Activated T-helper 1 cell treated with anti-CD3 and anti-CD28 coated beads, Interleukin-2, amount 50 U/mL, for 16 hours (primary cell): ENCODE measurements at places on chromosomes 2 and 18.

DNA sequence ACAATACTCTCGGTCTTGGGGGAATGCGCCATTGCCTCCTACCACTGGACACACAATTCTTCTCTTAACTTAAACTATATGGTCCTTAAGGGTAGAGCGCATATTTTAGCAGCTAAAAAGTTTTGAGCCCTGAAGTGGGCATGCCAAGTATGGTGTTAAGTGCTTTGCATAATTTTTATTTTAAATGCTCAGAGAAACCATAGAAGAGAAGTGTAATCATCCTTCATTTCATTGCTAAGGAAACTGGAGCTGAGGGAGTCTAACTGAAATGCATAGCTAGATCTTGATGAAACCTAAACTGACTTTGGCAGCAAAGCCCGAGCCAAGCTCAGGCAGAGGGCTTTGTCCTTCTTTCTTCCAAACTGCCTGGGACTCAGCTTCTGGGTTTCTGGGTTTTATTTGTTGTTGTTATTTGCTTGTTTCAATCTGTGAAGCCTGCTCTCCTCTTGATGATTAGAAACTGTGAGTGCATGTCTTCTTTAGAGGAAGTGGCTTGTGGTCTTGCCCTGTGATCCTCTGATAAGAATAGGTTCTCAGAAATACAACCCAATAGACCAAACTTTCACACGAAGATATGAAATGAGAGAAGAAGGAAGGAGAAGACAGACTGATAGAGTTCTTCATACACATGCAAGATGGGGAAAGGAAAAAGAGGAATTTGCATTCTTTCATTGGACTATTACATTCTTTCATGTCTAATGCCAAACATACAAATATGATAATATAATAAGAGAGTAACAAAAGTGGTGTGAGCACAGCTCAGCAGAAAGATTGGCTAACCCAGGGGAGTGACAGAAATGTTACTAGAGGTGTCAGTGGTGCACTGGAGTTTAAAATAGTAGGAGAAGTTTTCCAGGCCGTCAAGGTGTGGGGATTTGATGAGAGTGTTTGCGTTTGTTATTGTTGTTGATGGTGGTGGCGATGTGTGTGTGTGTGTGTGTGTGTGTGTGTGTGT, 7.5 kb upstream of the RNF144A start:
- no peak for DNase-seq

DNA sequence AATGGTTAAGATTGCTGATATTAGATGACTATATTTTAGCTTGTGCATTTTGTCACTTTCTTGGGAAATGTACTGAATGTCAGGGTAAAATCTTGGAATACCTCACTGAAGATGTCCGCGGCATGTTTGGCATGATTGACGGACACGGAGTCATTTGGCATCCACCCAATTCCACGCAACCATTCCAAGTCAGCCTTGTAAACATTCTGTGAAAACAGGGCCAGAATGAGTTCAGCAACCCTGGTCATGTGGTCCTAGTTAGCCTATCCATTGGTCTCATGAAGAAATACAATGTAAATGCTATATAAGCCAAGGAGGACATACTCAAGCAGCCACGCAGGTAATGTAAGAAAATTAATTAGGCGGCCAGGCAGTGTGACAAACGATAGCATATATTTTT, 159.5 kb downstream of the RIF1 start:
- DNase-seq: no peak

DNA sequence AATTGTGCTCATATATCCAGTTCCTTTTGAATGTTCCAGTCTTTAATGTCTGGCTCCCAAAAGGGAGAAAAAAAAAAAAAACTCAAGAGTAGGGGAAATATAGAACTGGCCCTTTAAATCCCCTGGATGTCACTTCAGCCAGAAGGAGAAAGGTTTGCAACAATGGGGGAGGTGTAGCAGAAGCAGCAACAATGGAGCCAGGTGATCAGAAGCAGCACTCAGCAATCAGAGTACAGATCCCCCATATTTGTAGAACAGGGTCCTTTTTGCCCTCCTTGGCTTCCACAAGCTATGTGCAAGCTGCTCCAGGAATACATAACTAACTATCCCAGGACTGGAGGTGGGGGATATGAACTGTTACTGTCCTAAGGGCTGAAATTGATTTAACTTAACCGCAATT, 25.8 kb upstream of the ZNF397 start:
- no peak for DNase-seq

- no peak for DNase-seq
Measured at GRCh38 chr2:60529785-60530627, 23.4 kb downstream of the BCL11A start.

- DNase-seq: no peak
Measured at GRCh38 chr2:37619959-37620300, 51.5 kb downstream of the CDC42EP3 start.

GRCh38 chr2:230178546-230179485, 41.0 kb downstream of the SP110 start:
- DNase-seq: no peak

DNA sequence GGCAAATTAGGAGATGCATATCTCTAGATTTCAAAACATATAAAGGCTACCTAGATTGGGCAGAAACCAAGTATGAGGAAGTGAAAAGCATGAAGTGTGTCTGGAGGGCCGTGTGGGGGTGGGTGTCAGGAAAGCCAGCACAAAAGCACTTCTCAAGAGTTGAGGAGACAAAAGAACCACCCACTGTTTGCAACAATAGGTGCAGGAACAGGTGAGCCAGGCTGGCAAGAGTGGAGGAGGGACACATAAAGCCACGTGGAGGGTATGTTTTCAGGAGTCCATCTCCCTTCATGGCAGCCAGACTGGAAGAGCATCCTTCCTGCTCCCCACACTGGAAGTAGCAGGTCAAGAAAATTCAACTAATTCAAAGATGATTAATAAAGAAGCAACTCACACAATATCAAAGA, 96.4 kb downstream of the CERS6 start:
- no peak for DNase-seq

DNA sequence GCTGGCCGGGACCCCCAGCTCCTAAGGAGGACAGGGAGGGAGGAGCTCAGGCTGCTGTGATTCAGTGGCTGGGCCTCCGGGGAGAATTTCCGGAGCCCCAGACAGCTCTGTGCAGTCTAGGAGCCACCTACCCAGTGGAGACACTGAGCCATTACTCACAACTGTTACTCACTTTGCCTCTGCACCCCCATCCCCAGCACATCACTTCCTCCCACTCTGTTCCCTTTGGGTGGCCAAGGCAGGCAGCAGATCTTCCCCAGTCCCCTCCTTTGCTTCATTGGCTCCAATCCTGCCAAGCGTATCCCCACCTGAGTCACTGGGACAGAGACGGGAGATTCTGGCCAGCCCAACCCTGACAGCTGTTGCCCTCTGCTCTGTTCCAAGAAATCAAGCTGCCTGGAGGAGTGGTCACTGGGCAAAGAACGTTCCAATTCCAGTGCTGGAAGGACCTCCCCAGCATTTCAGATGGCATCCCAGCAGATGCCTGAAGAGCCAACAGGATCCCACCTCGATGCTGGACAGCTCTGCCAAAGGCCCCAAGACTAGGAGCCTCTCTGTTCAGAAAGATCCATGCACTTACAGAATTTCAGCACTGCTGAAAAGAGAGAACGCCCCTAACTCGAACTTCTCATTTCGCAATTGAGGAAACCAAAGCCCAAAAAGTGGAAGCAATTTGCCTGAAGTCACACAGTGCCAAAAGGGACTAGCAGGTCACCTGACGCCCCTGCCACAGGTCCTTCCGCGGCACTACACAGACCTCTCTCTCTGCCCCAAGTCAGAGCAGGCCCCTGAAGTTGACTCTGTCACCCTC, 68.3 kb downstream of the TNS1 start:
- DNase-seq: no peak

DNA sequence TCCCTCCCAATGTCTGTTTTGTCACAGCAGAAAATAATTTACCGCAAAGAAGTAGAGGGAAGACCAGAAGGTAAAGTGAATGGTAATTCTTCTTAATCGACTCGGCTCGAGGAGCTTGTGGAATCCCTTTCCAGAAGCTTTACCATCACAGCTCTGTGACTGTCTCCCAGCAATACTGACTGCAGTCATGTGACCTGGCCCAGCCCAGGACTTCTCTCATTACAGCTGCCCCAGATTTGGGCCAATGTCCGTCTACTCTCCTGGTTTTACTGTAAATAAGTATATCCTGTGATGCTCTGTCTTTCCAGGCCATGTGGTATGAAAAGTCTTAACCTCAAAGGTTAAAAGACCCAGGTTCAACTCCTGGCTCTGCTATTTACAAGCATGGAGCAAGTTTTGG, 18.9 kb upstream of the ELOA2 start:
- DNase-seq: no peak

DNA sequence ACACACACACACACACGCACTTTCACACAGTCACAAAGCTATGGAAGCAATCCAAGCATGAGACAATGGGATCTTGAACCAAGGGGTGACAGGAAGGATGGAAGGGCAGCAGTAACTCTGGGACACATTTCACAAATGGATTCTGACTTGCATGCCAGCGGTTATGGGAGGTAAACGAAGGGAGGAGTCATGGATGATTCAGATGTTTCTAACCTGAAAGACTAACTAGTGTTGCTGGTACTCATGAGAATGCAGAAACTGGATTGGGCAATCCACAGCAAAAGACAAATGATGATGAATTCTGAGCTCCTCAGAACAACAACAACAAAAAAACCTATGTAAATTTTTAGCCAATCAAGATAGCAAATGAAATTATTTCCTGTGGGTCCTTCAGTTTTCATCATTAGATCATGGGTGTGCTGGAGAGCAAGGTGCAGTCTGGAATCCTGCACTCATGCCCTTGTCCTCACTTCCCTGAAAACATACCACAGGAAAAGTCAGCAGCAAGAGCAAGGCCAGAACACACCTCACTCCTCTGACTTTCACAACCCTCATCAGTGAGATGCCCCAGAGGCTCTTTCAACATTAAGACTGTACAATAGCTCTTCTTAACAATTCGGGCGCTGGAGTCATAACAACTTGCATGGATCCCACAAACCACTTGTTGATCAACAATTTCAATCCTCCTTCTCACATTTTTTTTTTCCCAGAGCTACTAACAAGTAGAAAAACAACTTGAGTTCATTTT, 32.6 kb downstream of the ABCA12 start:
- no peak for DNase-seq

GRCh38 chr18:3329872-3330271, 67.9 kb downstream of the MYL12B start:
- no peak for DNase-seq
